Activated naive CD8-positive, alpha-beta T cell treated with anti-CD3 and anti-CD28 coated beads, Interleukin-2, amount 10 ng/mL, durations not matched to agents 7 days and 5 days (primary cell): ENCODE measurements at places on chromosomes 6 and 20. TPM values are rescaled to one million over a fixed set of nuclear protein-coding genes. Genes with fewer than 3 reads are reported as not detected.

GRCh38 chr6:167113935-167114910, 8.7 kb upstream of the CCR6 start:
- no peak for DNase-seq

DNA sequence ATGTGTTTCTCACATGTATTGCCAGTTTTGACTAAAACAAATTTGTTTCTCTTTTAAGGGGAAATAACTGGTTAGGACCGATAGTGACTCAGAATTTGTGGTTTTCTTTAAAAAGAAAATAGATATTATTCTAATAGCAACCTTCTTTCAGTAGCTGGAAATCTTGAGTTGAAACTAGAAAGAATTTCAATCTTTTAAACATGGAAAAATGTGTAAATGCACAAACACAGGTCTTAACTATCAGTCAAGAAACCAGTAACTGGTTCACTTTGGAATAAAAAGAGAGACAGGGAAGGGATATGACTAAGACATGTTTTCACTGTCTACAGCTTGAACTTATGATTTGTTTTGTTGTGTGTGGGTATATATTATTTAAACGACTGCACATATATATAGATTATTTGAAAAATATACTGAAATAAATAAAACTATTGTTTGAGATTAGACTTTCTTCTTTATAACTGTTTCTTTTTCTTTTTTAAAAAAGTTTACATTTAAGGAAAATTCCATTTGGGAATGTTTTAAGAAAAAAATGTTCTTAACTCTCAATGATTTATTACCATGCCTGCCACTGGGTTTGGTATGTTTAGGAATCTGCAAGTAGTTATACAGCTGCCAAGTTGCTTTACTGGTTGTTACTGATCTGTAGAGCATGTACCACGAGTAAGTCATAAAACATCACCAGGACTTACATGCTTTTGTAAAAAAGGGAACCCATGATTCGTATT, 753.3 kb upstream of the MARCKS start:
- DNase-seq, result no peak

- DNase-seq, result no peak
Measured at GRCh38 chr6:163444077-163444476, 29.6 kb downstream of the QKI start.

DNA sequence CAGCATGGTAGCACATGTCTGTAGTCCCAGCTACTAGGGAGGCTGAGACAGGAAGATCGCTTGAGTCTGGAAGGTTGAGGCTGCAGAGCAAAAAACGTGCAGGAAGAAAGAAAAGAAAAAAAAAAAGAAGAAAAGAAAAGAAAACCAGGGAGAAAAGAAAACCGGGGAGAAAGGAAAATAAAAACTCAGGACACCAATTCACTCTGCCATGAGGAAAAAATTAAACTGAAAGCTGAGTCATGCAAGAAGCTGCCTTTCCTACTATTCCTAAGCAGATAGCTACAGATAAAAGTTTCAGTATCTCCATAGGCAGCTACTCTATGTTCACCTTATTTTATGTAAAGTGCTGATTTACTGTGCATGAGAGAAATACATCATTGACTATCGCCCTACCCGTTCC, 10.5 kb downstream of the PTGIS start:
- no peak for DNase-seq

DNA sequence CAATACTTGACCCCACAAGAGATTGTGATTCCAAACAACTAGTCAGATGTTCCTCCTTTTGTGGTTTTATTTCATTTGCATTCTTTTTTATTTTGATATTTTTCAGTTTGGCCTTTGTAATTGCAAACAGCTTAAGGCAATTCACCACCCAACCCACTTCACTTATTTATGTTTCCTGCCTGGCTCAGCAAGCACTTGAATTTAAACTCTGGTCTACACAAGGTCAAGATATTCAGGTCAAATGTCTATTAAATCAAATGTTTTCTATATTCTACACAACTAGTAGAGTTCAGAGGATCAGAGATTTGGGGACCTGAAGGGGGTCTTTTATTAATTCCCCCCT, 100.1 kb downstream of the SGK1 start:
- DNase-seq, result no peak

- no peak for DNase-seq
Measured at GRCh38 chr6:31900917-31901414, 920 bp downstream of the ZBTB12 start.

GRCh38 chr6:110185879-110186278, 5.7 kb downstream of the CDC40 start:
- no peak for DNase-seq

DNA sequence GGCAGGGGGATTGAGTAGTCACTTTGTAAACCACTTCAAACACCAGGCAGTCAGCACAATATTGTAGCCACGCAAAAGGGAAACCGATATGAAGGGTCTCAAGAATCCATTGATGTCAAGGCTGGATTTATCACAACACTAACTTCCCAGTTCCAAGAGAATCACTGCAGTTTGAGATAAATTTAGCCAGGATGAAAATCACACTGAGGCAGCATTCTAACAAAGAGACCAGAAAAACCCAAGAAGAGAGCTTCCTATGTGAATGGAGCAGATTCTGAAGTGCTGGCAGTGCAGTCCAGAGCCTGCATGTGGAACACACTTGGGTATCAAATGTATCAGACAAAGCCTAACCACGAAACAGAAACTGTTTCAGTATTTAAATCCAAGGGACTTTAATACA, 84.6 kb downstream of the KIF16B start:
- DNase-seq, result no peak

GRCh38 chr6:41334482-41335040, 847 bp upstream of the NCR2 start:
- DNase-seq, result peak; percentile 43

DNA sequence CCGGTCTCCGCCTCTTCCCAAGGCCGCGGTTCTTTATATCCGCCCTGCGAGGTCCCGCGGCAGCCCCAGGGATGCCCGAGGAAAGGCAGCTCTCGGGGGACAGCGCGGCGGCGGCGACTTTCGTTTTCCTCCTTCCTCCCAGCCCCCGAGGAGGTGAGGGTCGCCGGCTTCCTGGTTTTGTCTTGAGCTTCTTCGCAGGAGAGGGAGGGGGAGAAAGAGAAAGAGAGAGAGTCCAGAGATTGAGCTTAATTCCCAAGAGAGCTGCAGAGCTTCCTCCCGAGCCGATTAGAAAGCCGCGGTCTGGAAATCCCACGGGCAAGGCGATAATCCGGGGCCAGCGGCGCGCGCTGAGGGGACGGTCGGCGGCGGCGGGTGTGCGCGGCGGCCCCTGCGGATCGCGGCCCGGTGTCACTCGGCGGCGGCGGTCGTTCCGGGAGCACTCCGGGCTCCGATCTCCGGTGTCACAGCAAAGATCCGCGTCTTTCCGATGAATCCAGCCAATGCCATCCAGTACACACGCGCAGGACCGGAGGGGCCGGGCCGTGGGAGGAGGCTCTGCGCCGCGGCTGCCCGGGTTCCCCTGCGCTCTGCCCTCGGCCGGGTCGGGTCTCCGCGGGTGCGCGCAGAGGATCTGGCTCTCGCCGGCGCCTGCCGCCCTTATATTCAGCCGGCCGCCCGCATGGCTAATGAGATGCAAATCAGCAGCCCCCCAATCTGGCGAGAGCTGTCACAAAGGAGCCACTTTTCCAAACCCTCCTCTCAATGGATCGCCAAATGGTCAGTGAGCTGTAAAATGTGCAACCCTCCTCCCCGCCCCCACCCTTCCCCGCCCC, at the start of gene DLL1:
TSS of gene DLL1 (minus strand) at position 783 of the 833 bp plus-strand sequence. CDS start 939 bp downstream, outside the sequence.
- DNase-seq, result peak; percentile 74

GRCh38 chr6:134432036-134432435, 114.1 kb upstream of the SGK1 start:
- no peak for DNase-seq

- DNase-seq, result no peak
Measured at GRCh38 chr20:33110147-33110825, 30.8 kb downstream of the BPIFB4 start.

GRCh38 chr6:55184782-55185530, 10.6 kb downstream of the HCRTR2 start:
- no peak for DNase-seq

DNA sequence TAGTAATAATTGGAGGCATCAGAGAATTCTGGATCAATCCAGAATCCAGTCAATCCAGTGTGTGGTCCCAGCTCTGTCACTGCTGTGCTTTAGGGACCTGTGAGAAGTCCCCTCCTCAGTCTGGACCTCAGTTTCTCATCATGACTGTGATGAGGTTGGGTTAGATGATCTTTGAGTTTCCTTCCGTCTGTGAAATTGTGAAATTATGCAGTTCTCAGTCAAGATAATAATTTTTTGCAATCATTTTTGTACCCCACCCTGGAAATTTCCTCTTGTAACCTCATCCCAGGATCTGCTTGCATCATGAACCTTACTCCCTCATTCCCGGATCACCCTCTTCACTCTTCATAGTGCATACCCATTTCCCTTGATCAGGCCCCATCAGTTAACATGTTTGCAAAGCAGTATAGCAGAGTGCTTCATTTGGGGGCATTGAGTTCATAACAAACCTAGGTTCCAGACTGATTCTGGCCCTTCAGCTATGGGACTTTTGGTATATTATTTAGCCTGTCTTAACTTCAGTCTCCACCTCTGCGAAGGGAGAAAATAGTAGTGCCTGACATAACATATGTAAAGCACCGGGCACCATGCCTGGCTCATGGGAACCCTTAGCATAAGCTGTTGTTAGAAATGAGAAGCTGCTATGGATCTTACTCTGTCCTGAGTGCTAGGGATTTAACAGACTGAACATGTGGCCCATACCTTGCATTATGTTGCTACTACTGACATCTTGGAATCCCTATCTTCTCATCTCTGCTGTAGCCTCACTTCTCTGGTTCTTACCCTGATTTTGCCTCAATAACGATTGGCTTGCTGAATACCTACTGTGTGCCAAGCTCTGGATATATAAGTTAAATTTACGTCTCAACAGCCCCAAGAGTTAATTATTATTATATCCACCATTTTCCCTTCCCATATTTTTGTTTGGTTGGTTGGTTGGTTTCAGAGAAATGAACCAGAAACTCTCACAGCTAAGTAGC, 1.3 kb downstream of the ZNF76 start:
- DNase-seq, result no peak

GRCh38 chr20:24522452-24523330, 53.3 kb downstream of the SYNDIG1 start:
- DNase-seq, result no peak

DNA sequence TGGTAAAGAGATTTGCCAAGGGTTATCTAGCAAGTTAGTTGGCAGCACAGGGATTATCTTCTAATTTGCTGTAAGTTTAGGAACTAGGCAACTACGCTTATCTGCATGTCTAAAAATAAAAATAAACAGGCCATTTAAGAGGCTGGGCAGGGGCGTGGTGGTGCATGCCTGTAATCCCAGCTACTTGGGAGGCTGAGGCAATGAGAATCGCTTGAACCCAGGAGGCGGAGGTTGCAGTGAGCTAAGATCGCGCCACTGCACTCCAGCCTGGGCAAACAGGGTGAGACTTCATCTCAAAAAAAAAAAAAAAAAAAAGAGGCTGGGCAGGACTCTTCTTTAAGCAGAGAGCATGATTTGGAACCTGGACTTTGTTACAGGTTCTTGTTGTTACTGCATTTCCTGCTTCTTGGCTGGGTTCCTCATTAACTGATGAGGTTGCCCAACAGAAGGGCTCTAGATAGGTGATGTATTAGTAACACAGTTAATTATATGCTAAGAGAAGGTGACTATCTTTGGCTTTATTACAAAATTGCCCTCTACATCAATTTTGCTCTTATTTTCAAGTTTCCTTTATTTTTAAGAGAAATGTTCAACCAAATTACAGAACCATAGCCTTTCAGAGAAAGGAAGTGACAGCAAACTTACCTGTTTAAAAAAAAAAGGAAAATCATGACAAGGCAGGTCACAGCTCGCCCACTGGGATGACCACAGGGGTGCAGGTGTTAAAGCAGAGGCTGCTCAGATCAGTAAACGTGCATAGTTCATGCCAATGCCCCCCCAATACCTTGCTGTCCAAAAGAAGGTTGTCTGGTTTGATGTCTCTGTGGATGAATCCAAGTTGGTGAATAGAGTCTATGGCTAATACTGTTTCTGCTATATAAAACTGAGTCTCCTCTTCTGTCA, 32.5 kb downstream of the STK38 start:
- no peak for DNase-seq

DNA sequence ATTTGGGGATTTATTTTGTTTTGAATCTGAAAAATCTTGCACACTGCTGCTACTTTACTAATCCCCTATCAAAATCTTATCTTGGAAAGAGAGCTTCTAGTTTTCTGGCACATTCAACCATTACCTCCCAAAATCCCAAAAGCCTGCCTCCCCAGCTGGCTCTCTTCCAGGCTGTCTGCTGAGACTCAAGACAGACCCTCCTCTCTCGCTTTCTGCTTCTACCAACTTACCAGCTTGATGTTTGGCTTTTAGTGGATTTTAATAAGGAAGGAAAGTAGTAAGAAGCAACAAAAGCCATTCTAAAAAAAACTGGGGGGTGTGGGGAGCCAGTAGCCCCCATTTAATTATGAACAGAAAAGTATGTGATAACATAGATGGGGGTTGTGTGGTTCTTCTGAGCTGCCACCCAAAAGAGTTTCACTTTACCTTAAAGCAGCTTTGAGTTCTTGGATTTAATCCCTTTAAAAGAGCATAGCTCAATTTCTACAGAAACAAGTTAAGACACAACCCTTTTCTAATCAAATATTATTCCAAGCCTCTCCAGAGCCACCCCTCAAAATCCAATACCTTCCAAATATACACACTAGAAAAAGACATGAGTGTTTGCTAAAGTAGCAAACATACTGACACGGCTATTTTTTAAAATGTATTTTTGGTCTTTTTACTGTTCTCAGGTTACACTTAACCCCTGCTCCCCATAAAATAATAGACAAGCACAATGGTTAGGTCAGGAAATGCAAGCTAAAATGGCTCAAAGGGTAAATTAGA, 71.7 kb downstream of the ATP9A start:
- DNase-seq, result no peak

DNA sequence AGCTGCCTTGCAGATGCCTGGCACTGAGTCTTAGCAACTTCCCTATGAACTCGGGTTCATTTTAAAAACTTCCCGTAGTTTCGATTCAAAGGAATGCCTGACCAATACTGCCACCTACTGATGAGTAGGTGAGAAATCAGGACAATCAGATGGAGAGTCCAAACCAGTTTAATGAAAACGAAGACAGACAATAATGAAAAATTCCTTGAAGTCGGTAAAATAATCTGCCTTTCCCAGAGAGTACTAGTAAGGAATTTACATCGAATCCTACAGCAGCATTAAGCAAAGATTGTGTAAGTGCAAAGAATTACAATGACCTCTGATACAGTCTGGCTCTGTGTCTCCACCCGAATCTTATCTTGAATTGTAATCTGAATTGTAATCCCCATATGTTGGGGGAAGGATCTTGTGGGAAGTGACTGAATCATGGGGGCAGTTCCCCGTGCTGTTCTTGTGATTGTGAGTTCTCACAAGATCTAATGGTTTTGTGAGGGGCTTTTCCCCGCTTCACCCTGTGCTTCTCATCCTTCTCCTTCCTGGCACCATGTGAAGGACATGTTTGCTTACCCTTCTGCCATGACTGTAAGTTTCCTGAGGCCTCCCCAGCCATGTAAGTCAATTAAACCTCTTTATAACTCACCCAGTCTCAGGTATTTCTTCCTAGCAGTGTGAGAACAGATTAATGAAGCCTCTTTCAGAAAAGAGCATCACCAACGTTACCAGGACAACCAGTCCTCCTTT, 134.4 kb downstream of the ARHGAP18 start:
- DNase-seq, result no peak

CEP250 gene
- 84.5 TPM for total RNA-seq

WFDC5 gene
- total RNA-seq, result not detected
